ENCODE measurements at places on chromosomes 1 and 21.

DNA sequence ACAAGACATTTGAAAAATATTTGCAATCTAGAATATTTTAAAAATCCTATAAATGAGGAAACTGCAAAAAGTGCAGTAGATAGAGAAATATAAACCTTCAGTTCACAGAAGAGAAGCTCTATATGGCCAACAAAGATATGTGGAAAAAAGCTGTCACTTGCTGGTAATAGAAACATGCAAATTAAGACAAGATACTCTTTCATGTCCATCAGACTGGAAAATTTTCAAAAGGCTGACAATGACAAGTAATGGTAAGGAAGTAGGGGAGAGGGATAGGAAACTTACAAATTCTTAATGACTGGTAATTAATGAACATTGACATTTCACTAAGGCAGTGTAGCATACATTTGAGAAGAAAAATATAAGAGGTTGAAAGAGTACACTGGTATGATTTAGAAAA, 147.9 kb downstream of the MRPL39 start:
- no peak for DNase-seq

- no peak for DNase-seq
These were observed 81.3 kb upstream of the DUSP10 start for GRCh38 chr1:221823149-221823548.

GRCh38 chr1:239815074-239815473, 276.6 kb upstream of the FMN2 start:
- DNase-seq = no peak

DNA sequence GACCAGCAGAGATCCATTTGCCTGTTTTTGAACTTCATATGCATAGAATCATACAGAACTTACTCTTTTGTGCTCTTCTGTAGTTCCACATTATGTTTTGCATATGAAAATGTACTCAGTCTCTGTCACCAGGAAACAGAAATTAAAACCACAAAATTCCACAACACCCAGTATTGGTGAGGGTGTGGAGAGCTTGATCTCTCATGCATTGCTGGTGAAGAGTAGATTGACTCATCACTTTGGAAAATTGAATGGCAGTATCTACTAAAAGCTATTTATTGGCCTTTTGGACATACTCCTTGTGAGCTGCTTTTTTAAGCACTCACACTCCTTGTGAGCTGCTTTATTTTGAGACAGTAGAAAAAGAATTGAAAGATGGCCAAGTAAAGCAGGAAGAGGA, 43.3 kb downstream of the VTCN1 start:
- DNase-seq = no peak

- no peak for DNase-seq
These were observed 12.3 kb upstream of the HSD11B1 start for GRCh38 chr1:209692296-209692695.

DNA sequence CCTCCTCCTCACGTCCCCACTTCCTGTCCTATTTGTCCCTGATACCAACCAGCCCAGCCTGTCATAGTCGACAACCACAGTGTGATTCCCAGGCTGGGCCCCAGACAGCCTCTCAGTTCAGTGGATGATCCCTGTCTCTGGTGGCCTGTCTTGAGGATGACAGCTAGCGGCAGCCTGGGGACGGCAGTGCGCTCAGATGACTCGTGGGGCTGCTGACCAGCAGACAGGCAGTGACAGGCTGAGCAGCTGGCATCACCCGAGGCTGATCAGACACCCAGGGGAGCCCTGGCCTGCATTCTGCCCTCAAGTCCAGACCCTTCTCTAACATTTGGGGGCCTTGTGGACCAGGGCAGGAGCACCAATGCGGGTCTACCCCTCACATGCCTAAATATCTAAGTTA, 21.0 kb downstream of the NKAIN1 start:
- no peak for DNase-seq

DNA sequence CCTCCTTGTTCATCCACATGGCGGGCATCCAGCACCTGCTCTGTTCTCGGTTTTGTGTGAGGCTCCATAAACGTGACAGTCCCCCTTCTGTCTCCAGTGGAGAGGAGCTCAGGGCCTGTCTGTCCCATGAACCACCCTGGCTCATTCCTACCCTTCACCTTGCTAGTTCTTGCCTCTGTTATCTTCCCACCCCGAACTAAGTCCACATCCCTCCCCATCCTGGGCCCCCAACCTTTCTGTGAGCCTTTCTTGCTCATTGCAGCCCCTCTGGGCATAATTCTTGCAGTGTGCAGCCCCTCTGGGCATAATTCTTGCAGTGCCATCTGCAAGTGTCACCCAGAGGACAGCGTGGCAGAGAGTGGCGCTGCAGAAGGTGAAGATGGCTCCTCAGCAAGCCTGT, 216.7 kb upstream of the TMEM51 start:
- no peak for DNase-seq

- DNase-seq = no peak
These were observed 72.3 kb downstream of the MPZL1 start for GRCh38 chr1:167794043-167794442.

DNA sequence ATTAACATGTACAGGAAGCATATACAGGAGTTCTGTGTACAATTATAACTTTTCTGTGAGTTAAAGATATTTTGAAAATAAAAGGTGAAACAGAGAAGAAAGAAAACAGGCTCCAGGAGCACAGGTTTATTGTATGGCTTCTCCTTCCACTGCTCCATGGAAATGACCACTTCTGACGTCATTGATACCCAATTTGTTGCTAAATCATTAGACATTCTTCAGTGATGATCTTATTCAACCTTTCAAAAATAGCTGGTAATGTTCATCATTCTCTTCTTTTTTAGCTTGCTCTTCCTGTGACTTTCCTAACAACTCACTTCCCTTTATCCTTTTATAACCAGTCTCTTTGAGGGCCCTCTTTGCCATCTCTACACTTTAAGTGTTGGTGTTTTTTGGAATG, 77.8 kb downstream of the KCNK2 start:
- DNase-seq = no peak

DNA sequence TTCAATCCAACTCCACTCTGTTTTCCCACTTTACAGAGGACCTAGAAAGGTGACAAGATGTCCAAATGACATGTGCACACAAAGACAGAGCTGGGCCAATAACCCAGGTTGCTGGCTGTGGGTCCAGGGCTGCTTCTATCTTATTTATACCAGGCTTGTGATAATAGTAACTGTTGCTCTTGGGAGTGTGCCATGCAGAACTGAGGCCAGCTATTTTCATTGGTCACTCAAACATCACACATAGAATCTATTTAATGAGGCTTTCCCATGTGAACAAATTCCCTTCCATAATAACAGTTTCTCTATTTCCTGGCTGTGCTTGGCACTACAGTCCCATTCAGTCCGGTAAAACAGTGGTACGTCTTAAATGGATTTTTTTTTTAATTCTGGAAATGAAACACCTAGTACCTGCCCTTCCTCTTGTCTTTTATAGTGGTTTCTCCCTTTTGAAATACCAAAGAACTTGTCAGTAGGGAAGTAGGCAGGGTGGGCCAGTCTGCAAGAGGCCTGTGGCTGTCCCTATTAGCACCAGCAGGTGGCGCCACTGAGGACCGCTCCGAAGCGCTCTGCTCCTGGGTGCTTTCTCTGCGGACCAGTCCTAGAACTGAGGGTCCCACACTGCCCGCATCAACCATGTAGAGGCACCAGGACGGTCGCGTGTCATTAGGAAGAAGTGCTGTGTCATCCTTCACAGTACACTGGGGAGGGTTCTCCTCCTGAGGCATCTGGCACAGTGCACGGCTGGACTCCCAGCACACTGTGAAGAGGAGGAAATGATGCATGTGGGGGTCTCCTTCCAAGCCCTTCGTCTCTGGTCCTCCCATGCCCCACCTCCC, 52.1 kb downstream of the GPR161 start:
- peak; percentile 62 for DNase-seq

GRCh38 chr1:46617108-46617800, 643 bp upstream of the MOB3C start:
- DNase-seq = no peak

GRCh38 chr1:202812176-202813026, 1.6 kb downstream of the PCAT6 start:
- DNase-seq = no peak

DNA sequence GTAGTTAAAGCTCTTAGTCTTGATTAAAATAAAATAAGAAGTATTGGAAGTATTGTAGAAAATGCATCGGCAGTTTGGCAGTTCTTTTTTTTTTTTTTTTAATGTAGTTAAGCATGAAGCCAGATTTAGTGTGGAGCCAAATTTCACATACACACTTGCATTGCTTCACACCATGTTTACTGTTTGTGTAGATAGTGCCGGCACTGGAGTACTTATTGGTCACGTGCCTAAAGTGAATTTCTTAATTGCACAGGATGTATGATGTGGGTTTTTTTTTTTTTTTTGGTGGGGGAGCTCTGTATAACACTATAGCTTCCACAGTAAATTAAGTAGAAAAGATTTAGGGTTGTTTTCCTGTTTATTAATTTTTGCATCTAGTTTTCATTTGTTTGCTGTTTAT, 21.2 kb upstream of the TMEM61 start:
- DNase-seq = no peak

GRCh38 chr1:160550572-160551034, 27.5 kb upstream of the SLAMF6 start:
- DNase-seq = no peak

DNA sequence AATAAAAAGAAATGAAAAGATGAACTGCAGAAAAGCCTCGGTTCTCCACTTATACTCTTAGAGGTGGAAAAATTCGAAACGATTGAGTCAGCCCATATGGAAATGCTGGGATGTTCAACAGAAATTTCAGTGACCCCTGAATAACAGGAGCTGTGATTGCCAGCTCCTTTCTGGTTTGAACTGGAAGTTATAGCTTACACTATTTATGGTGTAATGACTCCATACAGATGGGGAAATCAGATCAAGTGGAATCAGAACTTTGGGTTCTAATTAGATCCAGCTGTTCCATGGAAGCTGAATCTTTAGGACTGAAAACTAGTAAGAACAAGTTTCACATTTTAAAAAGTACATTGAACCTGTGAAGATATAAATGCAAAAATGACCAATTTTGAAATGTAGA, 569.3 kb upstream of the ZRANB2 start:
- no peak for DNase-seq

DNA sequence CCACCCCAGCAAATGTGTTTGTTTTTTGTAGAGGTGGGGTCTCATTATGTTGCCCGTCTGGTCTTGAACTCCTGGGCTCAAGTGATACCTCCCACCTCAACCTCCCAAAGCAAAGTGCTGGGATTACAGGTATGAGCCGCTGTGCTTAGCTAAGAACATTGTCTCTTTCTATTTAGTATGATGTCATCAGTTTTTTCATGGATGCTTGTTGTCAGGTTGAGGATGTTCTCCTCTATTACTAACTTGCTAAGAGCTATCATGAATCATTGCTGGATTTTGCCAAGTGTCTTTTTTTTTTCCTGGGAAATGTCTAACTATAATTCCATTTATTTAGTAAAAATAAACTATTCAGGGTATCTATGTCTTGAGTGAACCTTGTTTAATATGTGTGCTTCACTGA, 19.0 kb upstream of the MPC2 start:
- DNase-seq = no peak

- DNase-seq = no peak
These were observed 57.9 kb upstream of the TTC34 start for GRCh38 chr1:2859219-2859880.

GRCh38 chr1:218366322-218367052, 21.4 kb downstream of the TGFB2 start:
- DNase-seq = no peak

- DNase-seq = no peak
These were observed 115.6 kb upstream of the SLC45A1 start for GRCh38 chr1:8202182-8202905.

GRCh38 chr1:8651236-8651890, 166.1 kb downstream of the RERE start:
- DNase-seq = no peak

GRCh38 chr21:15853126-15853525, 123.3 kb downstream of the USP25 start:
- no peak for DNase-seq

GRCh38 chr1:14997646-14998276, 155.8 kb upstream of the TMEM51 start:
- DNase-seq = no peak

GRCh38 chr21:36105327-36105842, 29.5 kb upstream of the CBR3 start:
- no peak for DNase-seq

- no peak for DNase-seq
These were observed 130.8 kb downstream of the HMCN1 start for GRCh38 chr1:185864889-185865517.

DNA sequence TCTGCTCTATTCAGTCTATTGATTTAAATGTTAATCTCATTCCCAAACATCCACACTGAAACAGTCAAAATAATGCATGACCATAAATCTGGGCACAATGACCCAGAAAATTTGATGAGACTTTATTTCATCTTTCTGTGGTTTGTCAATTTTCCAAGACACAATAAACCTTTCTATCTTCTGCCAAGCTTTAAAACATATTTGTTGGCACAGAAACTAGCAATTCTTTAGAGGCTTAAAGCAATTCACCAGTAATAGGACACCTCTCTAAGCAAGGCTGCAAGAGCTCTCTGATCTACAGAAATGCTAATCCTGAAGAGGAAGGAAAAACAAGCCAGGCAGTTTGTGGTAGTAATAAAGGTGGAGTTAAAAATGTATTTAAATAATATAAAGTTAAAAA, 113.7 kb downstream of the FCRL5 start:
- DNase-seq = no peak

GRCh38 chr1:189253601-189254350, 1223.9 kb downstream of the BRINP3 start:
- DNase-seq = no peak

DNA sequence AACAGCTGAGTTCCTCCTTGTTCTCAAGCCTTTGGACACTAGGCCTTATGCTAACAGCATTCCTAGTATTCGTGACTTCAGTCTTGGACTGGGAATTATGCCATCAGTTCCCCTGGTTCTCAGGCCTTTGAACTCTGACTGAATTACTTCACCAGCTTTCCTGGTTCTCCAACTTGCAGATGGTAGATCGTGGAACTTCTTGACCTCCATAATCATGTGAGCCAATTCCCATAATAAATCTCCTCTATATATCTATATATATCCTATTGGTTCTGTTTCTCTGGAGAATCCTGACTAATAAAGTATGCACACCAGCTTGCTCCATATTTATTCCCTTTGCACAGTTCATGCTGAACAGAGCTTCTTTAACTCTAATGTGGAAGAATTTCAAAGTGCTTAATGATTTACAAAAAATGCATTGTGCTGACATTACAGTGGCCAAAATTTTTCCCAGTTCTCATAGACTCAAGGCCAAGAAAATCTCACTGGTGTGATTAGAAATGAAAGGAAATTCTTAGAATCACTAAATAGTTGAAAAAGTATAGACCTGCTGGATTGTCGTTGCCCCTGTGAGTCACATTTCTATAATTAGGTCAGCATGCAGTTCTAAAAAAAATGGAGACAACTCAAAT, 462.9 kb upstream of the ADAMTS5 start:
- DNase-seq = no peak

DNA sequence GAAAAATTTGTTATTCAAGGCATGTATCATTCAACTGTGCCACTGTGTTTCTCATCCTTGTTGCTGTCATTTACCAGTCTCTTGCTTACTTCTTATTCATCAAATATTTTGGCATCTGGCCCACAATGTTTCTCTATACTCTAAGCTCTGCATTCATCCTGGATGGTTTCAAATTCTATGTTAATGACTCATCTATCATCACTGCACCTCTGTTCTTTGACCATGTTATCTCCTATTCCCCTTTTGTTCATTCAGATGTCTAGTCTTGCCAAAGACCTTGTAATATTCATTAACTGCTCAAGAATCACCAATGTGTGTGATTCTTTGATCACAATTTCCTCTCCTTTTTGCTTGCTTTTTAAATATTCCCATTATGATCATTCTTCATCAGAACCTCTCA, 54.6 kb upstream of the PRKACB start:
- DNase-seq = no peak

Data from activated CD8-positive, alpha-beta memory T cell treated with anti-CD3 and anti-CD28 coated beads for 48 hours (primary cell).